ENCODE measurements at places on chromosomes 4 and X.

GRCh38 chr4:91032725-91033445 is 905.7 kb downstream of the CCSER1 start:
- no peak for DNase-seq

DNA sequence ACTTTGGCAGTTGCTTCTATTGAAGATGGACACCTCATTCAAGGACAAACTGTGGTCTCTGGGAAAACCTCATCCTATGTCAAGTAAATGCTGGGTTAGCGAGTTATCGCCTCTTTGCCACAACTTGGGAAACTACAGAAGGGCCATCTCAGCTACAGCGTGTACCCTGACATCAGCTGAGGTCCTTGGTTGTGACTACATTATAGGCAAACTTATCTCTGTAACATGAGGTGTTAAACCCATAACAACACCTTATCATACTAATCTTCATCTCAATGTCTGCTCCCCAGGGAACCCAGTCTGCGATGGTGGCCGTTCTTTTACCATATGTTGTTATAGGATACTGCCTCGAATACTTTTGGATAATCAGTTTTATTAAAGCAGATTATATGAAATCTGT is 1862.7 kb downstream of the STIM2 start:
- DNase-seq, result no peak

- no peak for DNase-seq
Measured at GRCh38 chr4:31349907-31350306, 629.7 kb downstream of the PCDH7 start.

GRCh38 chr4:88674979-88675378 is 22.6 kb downstream of the NAP1L5 start:
- DNase-seq, result peak; percentile 83

DNA sequence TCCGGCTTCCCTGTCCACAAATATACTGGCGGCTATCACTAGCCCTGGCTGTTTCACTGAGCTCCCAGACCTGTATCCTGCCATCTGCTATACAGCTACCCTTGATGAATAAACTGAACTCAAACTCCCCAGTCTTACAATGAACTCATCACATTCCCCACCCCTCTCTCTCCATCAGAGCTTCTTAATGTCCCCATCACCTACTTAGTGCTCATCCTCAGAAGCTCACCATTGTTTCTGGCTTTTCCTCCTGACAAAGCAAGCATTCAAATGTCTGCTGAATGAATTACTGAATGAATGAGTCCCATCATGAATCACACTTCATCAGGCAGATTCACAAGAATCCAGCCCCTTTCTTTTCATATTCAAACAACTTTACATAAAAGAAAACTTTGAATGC is 5.7 kb upstream of the DGAT2L6 start:
- peak; percentile 21 for DNase-seq

DNA sequence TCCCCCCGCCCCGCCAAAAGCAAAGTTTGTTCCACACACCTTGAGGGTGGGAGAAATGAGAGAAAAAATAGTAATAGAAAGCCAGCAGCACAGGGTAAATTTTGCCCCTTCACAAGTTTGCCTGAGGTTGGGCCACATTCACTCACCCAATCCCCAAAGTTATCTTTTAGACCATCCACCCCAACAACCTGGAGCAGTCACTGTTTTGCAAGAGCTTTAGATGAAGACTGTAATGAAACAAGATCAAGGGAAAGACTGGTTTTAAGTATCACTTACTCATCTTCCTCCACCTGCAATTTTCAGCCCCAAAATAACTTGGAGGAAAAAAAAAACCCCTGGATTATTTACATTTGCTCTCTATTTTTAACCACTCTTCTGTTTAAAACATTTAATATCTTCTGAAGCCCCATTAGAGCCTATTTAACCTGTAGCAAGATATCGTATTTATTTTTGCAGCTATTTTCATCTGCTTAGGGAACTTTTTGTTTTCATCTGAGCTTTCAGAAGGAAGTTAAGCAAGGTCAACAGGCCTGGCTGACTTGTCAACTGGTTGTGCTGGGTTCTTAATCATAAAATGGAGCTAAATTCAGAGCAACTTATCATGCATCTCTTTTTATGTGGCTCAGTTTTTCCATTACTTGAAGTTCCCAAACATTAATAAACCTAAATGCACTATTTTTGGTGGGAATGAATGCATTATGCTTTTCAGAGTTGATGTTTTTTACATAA is 24.6 kb upstream of the TBL1X start:
- no peak for DNase-seq

- no peak for DNase-seq
Measured at GRCh38 chr4:38855466-38855865, 1.2 kb downstream of the TLR6 start.

DNA sequence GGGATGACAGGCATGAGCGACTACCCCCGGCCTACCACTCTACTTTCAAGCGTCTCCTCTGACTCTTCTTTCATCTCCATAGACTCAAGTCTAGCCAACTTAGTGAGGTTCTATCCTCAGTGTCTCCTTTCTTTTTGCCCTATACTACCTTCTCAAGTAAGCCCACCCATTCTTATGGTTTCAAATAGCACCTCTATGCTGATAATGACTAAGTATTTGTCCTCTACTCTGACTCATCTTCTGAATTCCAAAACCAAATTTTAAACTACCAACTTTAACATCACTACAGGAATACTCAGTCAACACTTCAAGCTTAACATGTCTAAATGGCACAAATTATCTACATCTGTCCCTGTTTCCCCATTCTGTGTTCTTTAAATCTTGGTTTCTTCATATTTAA is 47.8 kb downstream of the ELF2 start:
- DNase-seq, result peak; percentile 19

DNA sequence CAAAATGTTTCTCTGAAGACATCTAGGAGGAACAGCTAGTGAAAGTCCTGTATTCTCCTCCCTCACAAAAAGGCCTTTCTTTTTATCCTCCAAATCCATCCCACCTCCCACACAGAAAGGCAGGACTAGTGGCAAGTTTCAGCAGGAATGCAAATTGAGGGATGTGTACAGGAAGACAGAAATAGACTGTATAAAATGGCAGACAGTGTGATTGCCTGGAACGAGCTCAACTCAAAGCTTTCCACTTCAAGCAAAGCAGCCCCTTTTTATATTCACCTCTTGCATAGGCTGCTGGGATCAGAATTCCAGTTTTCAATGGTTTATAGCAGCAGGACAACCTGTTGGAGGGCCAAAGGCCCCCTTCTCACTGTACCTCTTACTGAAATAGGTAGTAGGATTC is 57.5 kb downstream of the DCX start:
- DNase-seq, result no peak

DNA sequence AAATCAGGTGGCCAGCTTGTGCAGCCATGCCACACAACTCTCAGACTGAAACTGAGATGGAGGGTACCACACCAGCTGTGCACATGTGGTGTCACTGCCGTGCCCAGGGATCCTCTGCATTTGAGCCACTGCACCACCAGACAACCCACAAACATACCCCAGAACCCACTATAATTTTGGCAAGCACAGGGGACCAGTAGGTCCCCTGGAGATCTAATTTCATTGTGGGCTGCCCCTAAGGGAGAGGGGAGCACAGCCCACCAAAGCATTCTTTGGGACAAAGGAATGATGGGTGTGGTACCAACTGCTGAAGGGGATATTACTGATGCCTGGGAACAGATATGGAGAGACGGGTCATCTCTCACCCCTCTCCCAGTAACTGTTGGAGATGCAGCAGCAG is 140.9 kb downstream of the EFHC2 start:
- DNase-seq, result no peak

DNA sequence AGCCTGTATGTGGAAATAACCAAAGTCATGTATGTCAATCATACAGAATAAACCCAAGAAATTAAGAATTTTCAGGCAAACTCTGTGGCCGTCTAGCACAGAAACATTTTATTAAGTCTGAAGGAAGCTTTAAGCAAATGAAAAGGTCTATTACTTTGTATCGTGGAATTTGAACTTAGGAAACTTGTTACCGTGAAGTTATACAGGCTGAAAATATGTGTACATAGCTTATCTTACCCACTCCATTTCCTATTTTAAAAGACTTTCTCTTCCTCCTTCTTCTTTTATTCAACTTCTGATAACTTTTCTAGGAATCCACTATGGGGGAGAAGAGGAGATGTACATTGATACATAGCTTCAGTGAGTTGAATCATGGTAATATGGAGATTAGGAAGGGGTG is 108.3 kb downstream of the AGTR2 start:
- no peak for DNase-seq

- no peak for DNase-seq
Measured at GRCh38 chr4:124210746-124211145, 501.8 kb downstream of the ANKRD50 start.

DNA sequence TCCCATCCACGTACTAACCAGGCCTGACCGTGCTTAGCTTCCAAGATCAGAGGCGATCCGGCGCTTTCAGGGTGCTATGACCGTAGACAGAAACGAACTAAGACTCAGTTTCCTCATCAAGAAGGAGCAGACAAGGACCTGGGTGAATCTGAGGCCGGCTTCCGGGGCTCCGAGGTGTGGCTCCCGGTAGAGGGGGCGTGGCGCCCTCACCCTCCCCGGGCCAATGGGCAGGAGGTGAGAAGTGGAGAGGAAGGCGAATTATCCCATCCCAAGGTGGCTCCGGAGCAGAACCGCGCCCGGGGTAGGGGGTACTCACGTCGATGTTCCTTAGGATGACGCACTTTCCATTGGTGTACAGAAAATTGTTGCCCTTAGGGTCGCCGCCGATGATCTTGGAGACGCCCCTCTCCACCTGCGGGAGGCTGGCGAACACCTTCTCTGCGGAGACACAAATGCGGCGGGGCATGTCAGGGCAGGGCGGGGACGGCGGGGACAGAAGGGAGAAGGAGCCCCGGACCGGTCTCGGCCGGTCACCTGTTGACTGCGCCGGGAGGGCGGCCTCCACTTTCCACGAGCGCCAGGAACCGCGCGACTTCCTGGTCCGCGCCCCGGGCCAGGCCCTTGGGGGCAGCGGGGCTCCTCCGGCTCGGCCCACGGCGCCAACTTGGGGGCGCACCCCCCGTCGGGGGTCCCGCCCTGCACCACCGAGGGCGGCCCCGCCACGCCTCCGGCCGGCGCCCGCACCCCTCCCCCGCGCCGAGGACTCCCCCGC is 616 bp downstream of the WDR1 start:
- DNase-seq, result no peak

- DNase-seq, result no peak
Measured at GRCh38 chr4:81635739-81636138, 164.0 kb upstream of the RASGEF1B start.

DNA sequence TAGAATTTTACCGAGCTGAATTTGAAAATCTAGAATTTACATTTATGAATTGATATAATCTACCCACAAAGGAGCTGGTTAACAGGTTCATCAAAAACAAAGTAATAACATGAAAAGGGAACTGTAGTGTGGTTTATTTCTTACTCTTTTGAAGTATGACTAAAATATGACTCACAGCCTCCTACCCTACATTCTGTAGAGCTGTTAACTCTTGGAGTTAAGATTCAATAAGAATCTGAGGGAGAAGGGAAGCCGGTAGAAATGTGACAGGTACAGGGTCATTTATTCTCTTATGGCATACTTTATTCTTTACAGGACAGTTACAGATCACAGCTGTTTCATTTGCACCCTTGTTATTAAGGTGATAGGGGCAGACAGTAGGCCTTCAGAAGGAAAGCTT is 132.2 kb upstream of the FAM47B start:
- peak; percentile 60 for DNase-seq

DNA sequence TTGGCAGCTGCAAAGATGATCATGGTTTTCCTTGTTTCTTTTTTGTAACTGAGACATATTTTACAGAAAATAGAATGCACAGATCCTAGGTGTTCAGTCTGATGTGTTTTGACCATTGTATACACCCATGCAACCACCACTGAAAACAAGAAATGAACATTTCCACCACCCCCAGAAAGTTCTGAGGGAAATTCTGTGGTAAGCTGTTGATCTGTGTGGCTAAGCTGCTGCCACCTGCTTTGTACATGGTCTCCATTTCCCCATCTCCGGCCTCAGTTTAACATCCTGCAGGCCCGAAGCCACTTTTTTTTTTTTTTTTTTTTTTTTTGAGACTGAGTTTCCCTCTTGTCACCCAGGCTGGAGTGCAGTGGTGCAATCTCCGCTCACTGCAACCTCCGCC is 65.3 kb downstream of the NYX start:
- no peak for DNase-seq

DNA sequence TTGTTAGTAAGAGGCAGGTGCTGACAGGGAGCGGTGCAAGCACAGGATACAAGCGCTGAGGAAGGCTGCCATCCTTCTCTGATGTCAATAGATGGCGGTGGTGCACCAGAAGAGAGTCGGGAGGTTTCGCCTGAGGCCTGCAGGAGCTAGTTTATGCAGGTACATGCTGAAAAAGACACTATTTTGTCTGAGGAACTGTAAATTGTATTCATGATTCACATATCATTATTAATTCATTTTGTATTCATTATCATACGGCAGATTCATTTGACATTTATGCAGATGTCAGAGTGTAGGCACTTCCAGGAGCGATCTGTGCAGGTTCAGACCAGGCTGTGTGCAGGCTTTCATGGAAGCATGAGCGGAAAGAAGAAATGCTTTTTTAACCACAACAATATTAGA is 824.0 kb downstream of the STIM2 start:
- DNase-seq, result peak; percentile 42

GRCh38 chrX:13474164-13474516 is 95.3 kb upstream of the EGFL6 start:
- no peak for DNase-seq

DNA sequence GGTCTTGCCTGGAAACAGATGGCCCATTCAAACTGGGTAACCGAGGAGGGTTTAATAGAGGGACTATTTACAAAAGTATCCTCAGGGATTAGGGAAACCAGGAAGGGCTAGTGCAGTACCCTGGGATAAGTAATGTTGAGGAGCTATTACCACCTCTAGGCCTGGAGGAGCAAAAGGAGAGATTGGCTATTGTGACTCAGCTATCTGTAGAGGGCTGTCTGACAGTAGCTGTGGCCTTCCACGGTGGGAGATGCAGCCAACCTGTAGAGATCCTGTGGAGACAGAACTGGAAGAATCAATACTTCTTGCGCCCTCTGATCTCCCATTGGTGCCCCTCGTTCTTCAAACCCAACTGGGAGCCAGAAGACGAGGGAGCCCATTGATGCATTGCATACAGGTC is 34.1 kb upstream of the RPS6KA3 start:
- no peak for DNase-seq

DNA sequence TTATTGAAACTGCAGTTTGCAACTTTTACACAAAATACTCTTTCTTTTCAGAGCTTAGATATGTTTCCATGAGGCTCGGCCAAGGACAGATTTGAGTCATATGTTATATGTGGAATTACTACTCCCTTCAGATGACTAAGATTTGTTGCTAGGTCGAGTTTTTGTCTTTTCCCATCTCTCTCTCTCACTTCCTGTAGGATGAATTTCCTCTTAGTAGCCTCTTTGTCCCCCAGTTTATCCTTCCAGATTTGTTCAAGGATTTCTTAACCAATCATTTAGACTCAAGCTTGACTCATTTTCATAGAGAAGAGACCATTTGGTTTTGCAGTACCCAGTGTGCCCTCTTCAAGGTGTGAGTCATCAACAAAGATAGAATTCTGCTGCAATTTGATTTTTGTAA is 209.2 kb downstream of the GLUD2 start:
- no peak for DNase-seq

DNA sequence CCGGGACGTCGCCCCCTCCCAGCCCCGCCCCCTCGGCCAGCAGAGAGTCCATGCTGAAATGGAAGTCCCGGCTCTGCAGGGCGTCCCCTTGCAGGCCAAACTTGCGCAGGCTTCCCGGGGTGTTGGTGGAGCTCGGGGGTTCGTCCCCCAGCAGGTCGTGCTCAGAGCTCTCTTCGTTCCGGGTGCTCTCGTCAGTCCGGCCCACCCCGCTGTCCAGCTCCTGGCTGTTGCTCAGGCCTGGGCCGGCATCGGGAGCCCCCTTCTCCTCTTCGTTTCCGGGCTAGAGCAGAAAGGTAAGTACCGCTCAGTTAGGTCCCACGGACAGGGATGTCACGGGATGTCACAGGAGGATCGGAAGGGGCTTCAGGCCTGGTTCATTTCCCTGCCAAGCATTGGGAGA is 10.2 kb downstream of the SSR4 start:
- no peak for DNase-seq
